Foreskin keratinocyte (primary cell): ENCODE measurements at places on chromosomes 4 and X.

DNA sequence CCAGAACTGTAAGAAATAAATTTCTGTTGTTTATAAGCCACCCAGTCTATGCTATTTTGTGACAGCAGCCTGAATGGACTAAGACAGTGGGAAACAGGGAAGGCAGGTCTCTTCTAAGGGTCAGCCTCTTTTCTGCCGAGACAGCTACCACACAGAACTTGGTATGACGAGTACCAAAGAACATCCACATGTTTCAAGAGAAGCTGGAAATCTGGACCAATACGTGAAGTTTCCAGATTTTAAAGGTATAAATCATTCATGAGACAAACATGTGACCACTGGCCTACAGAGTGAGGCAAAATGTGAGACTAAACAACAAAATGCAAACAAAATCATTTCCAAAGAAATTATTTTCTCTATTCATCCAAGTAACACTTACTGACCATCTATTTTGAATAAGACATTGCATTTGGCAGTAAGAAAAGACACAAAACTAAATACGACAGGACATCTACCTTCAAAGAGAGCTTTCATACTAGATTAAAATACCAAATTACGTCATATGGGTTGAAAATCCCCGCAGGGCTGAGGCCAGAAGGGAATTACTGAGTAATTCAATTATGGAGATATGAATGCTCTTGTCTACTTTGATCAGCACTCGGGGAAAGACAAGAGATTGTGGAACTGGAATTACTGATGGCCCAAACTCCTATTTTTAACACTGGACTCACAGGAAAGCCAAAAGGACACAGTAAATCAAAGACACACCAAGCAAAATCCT lies 7.2 kb downstream of the SCARB2 start:
- DNase-seq: no peak

- no peak for DNase-seq
Observed at GRCh38 chr4:75708218-75708691, 16.1 kb upstream of the USO1 start.

DNA sequence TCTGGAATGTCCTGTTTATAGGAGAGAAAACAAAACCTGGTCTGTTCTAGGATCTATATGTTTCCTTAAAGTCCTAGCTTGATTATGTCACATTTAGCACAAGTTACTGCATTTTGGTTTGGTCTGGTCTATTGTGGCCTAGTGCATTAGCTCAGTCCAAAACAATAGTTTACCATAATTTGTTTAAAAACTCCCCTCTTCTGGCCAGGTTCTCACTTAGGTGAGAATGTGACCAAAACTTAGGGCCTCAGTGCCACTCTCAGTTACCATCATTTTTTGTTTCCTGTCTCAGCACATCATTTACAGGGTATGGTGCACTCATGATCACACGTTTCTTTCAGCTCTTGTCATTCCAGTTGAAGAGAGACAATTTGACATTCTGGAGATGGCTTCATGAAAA lies 378.5 kb downstream of the KLHL4 start:
- no peak for DNase-seq

- no peak for DNase-seq
Observed at GRCh38 chr4:169263791-169264392, 6.9 kb downstream of the SH3RF1 start.

- no peak for DNase-seq
Observed at GRCh38 chrX:75547783-75548182, 24.9 kb upstream of the ZDHHC15 start.

GRCh38 chr4:62232814-62233213 lies 1032.7 kb downstream of the ADGRL3 start:
- no peak for DNase-seq

GRCh38 chr4:19301527-19301926 lies 950.2 kb upstream of the SLIT2 start:
- no peak for DNase-seq

- DNase-seq: peak; percentile 91
Observed at GRCh38 chr4:1727117-1728031, 6.1 kb downstream of the TACC3 start.

DNA sequence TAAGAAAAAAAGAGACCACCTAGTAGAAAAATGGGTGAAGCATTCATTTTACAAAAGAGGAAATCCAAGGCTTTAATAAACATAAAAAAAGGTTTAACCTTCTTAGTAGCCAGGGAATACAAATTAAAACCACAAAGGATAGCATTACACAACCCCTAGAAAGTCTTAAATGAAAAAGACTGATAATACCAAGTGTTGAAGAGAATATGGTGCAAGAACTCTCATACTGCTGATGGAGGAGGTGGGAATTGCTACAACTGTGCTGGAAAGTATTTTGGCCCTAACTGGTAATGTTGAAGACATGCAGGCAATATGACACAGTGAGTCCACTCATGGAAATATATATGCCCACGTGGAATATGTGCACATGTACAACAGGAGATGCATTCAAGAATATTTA lies 22.5 kb downstream of the ZNF41 start:
- DNase-seq: no peak

GRCh38 chr4:12889054-12889453 lies 595.1 kb downstream of the RAB28 start:
- peak; percentile 33 for DNase-seq

- no peak for DNase-seq
Observed at GRCh38 chrX:21870494-21870893, 14.7 kb downstream of the YY2 start.

DNA sequence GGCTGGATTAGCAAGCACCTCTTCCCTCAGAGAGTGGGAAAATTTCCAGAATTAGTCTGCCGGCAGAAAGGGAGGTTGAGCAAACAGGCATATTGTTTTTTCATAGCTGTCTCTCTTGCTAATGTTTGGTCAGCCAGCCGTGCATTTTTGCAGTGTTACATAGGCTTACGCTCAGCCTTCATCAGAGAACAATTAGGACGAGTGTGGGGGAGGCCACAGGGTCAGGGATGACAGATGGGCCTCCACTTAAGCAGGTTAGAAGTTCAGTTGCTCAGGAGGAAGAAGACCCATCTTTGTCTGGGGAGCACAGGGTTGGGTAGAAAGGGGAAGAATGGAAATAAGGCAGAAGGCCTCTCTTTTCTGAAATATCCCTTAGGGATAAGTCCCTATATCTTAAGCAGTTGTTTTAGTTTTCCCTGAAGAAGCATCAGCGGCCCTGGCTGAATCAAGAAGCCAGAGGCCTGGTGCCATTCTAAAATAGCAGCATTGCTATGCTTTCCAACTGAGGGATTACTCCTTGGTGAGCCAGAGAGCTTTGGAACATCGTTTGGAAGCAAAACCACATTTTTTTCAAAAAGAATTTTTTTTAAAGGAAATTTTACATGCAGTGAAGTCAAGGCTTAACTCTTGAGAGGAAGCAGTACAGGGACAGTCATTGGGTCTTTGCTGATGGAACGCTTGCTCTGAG lies 118.8 kb downstream of the SMIM20 start:
- DNase-seq: no peak

DNA sequence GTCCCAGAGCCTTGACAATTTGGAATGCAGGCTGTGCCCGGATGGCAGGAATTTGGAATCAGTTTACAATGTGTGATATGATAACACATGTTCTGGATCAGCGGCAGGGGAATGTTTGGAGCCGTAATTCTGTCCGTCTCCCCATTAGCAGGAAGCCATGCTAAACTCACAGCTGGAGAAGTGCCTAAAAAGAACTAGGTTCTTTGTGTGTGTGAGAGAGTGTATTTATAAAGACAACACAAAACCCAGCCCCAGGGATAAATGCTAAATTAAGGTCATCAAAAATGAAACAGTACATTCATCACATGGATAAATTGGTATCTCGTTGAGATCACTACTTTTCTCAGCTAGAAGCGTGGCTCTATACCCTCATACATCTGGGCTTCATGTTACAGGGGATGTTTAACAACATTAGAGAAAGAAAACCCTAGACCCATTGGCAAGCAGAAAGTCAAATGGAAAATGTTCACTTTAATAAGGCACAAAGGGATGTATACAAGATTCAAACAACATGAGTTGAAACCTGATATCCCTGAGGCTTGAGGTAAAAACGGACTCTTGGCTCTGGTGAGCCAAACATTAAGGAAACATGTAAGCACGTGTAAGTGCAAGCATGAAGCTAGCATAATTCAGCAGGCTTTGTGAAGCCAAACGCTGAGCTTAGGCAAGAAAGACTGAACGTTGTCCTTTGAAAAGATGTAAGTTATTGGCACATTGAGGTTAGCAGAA lies 18.0 kb upstream of the TMEM131L start:
- no peak for DNase-seq

DNA sequence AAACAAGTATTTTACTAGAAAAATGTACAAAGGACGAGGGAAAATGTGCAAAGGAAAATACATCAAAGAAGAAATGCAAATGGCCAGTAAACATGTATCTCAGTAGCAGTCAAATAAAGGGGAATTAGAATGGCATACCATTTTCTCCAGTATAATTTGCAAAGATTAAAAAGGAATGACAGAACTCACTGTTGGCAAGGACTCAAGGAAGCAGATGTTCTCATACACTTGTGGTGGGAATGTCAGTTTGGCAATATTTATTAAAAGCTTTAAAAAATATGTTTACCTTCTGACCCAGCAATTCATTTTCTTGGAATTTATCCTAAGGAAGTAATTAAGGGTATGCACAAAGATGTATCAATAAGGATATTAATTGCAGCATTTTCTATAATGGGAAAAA lies 7.6 kb downstream of the CLCN5 start:
- DNase-seq: no peak

- no peak for DNase-seq
Observed at GRCh38 chrX:48696909-48697727, 584 bp downstream of the SUV39H1 start.

DNA sequence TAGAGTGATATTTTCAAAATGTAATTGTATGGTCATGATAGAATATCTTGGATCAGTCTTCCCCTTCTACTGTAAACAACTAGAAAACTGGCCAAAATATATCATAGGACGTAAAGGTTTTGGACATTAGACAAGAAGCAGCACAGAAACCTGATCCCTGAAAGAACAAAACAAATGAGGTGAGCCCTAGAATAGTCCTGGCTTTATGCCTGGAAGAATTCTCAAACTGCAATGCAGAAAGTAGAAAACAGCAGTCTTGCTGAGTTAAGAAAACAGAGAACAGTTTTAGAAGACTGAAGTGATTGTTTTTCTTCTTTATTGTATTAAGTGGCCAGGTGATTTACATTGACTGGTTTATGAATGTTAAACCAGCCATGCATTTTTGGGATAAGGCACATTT lies 19.5 kb downstream of the NSUN7 start:
- DNase-seq: no peak

- no peak for DNase-seq
Observed at GRCh38 chr4:123378794-123379193, 17.8 kb upstream of the SPRY1 start.

- DNase-seq: no peak
Observed at GRCh38 chr4:166655231-166655630, 579.1 kb downstream of the SPOCK3 start.

DNA sequence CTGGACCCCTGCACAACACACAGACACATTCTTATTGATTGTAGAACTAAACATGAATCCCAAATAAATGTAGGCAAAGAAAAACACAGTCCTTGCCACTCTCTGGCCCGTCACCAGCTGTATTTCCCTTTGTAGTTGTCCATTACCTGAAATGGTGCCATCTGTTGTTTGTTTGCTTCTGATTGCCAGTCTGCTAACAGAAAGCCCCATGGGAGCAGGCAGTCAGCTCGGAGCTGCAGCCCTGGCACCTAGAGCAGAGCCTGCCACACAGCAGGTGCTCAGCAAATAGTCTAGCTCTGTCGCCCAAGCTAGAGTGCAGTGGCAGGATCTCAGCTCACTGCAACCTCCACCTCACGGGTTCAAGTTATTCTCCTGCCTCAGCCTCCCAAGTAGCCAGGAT lies 28.9 kb downstream of the CPLX1 start:
- no peak for DNase-seq

GRCh38 chr4:138555584-138555983 lies 313.4 kb upstream of the SLC7A11 start:
- DNase-seq: no peak

- DNase-seq: no peak
Observed at GRCh38 chrX:138082896-138083295, 517.0 kb downstream of the ZIC3 start.

- no peak for DNase-seq
Observed at GRCh38 chr4:46503739-46504138, 113.8 kb upstream of the GABRA2 start.

GRCh38 chr4:16691450-16691849 lies 207.0 kb downstream of the LDB2 start:
- DNase-seq: no peak

DNA sequence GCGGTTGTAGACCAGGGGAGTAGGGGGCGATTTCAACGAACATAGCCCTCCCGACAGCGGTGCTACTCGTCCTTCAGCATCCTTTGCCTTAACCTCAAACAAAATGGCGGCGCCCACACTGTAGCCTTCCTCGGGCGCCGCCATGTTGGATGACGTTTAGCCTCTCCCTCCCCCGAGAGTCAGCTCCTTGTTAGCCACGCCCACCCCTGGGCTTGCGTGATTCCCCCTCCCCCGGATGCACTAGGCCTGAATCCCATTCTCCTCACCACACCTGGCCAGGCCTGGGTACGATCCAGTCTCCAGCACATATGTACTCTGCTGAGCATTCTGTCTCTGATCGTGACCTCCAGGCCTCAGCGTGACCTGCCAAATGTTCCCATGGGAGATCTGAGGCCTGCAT lies 49.0 kb upstream of the ZNF157 start:
- DNase-seq: peak; percentile 41

GRCh38 chrX:16096141-16096540 lies 27.2 kb upstream of the GRPR start:
- no peak for DNase-seq

- no peak for DNase-seq
Observed at GRCh38 chrX:136779346-136779781, 1.4 kb downstream of the ARHGEF6 start.

GRCh38 chr4:47315346-47315745 lies 148.2 kb downstream of the COMMD8 start:
- DNase-seq: peak; percentile 30

DNA sequence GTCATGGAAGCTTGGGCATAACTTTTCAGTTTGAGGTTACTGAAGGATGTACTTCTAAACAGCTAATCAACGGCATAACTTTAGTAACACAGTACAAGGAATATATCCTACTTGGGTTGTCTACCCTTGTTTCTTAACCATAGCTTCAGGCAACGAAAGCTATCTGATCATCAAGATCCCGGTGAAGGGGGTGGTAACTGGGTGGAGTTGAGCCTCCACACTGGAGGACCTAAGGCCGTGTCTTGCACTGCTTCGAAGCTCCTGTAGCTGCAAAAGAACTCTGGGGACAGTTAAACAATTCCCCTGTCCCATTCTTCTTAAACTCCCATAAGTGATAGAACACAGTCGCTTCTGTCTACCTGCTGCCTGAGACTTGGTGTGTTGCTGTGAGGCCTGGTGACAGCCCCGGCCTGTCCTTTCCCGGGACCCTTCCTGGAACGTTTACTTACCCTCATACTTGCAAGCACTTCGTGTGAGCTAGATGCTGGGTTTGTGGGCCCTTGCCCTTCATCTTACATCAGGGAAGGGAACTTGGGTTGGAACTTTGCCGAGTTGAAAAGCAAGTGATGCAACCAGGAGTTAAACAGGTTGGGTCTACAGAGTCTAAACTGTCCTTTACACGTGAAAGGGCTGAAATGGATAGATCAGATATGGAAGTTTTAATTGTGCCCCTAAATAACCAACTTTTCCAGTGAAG lies 5.8 kb upstream of the WDR1 start:
- no peak for DNase-seq
